ENCODE measurements at places on chromosomes 7 and 10.

DNA sequence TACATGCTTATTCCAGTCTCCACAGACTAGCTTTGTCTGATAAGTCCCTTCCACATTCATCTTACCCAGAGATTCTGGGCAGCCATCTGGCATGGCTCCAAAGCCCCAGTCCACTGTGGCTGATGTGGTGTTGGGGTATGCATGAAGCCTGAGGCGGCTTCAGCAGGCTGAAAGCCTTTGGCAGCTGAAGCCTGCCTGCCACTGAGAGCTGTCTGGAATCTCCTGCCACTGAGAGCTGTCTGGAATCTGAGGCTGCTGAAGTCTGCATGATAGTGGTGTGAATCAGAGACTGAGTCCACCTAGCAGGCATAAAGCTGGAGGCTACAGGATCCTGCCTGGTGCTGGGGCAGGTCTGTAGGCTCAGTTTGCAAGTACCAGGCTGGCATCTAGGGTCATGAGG is 87.1 kb downstream of the DYNC1I1 start:
- DNase-seq, result no peak

DNA sequence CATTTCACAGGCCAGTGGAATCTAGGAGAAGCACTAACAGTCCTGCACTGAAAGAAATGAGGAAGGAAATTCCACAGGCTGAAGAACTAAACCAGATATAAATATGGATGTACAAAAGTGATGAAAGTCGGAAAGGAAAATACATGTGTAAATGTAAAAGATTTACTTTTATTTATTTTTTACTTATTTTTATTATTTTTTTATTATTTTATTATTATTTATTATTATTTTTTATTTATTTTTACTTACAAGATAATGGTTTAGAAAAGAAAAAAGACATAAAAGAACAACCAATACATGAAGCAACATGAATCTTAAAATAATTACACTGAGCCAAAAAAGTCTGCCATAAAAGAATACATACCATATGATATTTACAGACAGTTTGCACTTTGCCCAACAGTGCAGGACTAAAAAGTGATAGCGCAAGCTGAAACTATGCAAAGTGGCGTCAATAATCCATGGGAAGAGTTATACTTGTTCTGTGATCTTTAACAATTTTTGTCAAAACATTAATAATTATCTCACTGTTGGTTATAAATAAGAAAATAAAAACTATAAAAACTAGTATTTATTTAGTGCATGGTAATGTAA is 317.8 kb upstream of the MKI67 start:
- no peak for DNase-seq

DNA sequence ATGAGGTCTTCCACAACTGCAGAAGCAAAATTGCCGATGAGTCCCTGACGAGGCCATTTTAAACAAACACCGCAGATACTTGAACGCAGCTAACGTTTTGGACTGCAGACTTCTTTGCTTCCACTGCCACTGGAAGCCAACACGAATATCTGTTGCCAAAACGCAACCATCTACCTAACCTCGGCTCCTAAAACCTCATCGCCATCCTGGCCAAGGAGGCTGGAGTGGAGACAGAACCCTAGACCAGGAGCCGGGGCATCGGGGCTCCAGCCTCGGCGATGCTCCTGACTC is 493 bp downstream of the WDR91 start:
- no peak for DNase-seq

- no peak for DNase-seq
These were observed 115.9 kb downstream of the PIP4K2A start for GRCh38 chr10:22598478-22598877.

GRCh38 chr7:97576043-97576442 is 155.8 kb upstream of the TAC1 start:
- DNase-seq, result no peak

Measured in activated CD8-positive, alpha-beta memory T cell treated with anti-CD3 and anti-CD28 coated beads for 1 hour (primary cell).